ENCODE measurements at places on chromosomes 5 and 9.

DNA sequence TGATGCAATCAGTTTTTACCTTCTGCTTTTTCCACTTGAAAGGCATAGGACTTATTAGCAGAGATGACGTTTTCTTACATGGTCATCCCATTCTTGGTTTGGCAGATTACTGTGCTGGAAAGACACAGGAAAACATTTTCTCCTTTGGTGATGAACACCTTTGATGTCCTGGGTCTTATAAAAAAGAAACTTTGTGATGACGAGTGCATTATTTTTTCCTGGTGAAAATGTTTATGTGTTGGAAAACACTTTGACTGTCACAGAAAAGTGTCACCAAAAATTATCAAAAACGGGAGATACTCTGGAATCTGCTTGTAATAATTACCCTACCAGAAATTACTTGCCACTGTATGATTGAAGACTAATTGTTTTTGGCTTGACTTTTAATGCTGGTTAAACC is 2020.9 kb downstream of the MAT2B start:
- DNase-seq = no peak

DNA sequence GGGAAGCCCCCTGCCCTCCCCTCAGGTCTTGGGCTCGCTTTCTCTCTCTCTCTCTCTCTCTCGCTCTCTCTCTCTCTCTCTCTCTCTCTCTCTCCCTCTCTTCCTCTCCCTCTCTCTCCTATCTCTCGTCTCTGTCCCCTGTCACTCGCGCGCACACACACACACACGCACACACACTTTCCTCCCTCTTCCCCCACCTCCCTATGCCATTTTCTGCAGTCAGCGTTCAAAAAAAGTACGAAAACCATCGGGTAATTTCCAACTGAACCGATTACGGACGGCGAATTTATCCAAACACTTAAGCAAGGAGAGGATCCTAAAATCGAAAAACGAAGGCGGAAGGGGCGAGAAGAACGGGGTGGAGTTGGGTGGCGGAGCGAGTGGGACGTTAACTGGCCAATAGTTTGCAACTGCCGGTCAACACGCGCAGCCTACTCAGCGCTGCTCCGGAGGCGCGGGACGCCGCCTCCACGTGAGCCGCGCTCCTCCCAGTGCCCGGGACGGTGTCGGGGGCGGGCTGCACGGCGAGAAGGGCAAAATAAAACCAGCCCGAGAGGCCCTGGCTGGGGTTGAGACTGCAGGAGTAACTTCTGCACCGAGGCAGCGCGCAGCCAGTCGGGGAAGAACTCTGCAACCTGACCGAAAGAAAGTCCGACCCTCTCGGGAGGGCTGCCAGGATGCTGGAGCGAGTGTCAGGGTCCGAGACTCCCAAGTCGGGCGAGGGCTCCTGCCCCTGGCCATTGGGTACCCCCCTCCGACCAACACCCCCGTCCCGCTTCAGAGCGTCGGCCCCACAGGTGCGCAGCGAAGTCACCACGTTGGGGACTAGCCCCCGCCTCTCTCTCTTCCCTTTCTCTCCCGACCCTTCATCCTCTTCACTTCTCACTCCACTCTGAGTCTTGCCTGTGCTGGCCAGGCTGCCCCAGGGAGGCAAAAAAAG is 24.9 kb upstream of the ELAVL2 start:
- peak; percentile 41 for DNase-seq

DNA sequence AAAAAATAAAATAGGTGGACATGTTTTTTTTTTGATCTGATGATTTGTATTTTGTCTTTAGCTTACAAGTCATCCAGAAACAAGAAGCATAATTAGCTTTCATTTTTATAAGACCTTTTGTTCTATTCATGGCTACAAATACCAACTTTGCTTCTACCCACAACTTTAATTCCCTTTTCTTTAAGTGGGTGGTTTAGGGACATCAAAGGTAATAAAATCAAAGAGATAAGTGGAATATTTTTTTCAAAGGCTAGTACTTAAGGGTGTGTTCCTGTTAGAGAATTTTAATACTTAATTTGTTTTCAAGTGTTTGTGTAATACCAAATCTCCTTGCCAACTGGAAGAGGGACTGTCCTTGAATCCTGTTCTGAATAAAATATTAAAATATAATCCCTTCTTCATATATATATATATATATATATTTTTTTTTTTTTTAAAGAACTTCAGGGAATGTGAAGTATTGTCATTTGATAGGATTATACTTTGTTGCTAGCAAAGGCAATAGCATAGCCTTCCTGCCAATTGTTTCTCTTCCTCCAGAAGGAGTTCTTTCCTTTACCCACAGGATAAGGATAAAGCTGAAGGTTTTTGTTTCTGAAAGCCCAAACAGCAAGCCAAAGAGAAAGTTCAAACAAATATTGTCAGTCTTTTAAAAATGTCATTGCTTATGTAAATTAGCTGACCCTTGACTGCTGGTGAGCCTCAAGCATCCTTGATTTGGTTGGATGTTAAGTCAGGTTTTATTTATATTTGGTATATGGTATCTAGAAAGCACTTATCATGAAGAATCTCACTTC is 108.9 kb downstream of the PAM start:
- DNase-seq = no peak

DNA sequence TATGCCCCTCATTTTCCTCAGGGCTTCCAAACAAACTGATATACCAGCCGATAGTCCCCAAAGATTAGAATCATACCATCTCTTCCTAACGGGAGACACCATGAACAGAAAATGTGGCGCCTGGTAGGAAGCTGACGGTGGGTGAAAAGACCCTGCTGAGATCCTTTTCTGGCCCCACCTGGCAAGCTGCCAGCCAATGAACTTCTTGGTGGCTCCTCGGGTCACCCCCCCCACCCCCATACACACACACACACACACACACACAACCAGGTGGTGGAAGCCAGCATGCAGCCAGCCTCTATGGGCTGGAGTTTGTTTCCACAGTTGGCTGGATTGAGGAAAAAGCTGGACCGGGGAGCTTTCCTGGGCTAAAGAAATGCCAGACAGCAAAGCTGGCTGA is 4.8 kb upstream of the CCIN start:
- no peak for DNase-seq

DNA sequence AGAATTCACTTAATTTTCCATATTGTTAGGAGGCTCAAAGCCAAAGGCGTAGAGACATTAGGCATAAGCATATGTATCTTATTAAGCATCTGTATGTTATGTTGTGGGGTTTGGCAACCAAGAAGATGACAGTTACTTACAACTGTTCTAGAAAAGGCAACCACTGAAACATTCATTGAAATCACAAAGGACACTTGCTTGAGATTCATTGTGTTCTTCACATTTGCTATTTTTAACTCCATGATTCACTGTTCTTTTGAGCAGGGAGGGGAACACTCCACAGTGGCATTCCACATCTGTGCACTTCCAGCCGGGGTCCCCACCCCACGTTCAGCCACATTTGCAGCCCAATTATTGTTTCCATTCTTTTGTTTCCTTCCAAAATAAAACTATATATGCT is 107.1 kb downstream of the PALM2AKAP2 start:
- DNase-seq = no peak
